ENCODE measurements at places on chromosomes 6 and 20.

- no peak for DNase-seq
Measured at GRCh38 chr6:29531668-29532067, 27.9 kb downstream of the UBD start.

DNA sequence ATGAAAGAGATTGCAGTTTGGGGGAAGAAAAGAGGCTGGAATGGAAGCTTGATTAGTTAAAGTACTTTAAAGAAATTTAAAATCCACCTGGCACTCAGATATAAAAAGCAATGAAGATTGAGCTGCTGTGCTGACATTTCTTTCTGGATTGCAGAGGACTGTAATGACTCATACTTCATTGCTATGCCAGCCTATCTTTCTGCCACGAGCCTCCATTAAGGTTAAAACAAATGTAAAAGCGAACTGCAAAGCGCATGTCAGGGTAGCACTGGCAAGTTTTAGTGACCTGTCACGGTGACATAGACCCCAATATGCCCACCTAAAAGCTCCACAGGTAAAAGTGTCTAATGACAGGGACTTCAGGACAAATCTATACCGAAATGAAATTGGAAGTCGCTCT, 449.6 kb downstream of the C6orf118 start:
- DNase-seq = no peak

- no peak for DNase-seq
Measured at GRCh38 chr6:20028143-20028542, 184.1 kb downstream of the MBOAT1 start.

GRCh38 chr6:54266400-54266923, 41.8 kb upstream of the TINAG start:
- DNase-seq = no peak

DNA sequence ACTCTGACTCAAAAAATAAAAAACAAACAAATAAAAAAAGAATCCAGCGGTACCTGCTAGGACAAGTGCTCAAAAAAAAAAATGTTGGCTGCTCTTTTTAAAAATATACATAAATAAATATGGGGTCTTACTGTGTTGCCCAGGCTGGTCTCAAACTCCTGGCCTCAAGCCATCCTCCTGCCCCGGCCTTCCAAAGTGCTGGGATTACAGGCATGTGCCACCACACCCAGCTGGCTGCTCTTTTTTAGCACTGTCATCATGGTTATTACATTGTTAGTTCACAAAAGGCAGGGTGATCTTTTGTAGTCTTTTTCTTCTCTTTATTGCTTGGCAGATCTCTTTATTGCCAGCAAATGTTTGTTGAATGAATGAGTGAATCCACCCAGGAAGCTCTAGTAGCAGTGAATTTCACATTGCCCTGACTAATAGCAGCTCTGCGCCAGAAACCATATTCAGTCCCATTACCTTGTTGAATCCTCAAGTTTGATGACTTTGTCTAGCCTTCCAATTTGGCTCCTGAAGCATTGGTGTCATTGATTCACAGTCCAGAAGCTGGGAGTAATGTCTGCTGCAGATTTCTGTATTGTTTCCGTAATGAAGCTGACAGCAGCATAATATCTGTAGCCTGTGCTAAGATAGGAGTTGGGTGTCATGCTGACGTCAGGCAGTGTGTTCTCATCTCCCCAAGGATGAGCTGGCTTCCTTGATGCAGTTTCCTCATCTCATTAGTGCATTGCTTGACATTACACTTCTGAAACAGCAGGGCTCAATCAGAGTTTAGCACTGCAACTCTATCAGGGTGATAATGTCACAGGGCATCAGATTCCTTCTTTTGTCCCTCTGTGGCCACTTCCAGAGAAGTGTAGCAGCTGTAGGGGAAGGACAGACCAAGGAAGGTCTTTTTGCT, 84.9 kb upstream of the TGM3 start:
- DNase-seq = no peak

- no peak for DNase-seq
Measured at GRCh38 chr6:5241252-5241651, 19.5 kb downstream of the LYRM4 start.

DNA sequence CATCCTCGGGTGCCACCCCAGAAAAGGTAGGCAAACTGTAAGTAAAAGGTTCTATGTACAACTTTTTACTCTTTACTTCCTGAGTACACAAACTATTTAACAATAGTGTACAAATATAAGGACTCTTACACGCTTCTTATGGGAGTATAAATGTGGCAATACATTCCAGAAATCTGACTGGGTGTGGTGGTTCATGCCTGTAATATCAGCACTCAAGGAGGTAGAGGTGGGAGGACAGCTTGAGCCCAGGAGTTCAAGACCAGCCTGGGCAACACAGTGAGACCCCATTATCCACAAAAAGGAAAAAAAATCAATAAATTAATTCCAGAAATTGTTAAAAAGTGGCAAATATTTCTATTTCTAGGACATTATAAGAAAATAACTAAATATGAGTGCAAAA, 48.9 kb downstream of the PIGU start:
- no peak for DNase-seq

DNA sequence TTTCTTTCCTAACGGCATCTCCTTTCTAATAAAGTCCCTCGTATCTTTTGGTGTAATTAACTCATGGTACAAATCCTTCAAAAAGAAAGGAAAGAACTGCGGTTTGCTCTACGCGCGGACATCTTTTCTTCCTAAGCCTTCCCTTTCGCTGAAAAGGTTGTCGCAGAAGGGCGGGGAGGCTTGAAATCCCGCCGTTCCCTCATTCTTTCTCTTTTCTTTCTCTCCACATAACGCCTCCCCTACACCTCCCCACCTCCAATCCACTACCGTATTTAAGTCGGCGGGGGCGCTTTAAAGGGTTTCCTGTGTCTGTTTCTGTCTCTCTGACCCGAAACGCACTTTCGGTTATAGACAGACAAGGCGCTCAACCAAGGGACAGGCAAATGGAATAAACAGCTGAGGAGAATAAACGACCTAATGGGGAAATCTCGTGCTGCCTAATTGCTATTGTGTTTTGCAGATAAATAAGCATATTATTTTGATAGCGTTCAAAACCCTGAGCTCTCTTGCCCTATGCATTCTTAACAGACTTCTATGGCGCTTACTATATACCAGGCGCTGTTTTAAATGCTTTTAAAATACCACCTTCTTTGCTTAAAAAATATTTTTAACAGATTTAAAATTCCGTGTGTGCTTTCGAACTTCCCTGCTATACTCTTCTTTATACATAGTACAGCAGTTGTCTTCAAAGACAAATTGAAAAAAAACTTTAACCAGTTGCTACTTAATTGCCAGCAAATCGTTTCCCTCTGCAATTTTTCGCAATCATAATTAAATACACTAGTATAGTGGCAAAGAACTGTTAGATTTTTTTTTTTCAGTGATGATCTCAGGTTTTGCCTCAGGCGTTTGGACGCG, 2.5 kb upstream of the HEY2 start:
- peak; percentile 90 for DNase-seq

DNA sequence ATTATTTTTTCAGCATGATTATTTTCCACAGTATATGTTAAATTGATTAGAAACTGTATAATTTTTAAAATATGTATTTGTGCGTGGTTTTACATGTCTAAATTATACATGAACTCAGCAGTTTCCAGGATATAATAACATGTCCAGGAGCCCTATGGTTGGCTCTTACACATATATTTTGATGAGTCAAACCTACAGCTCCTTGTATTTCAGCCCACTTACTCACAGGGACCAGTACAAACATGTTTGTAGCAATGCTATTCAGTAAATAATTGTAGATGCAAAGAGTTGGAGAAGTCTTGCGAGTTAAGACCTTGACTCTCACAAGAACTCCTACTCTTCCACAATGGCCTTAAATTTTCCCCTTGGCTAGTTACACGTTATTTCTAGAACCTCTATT, 107.2 kb upstream of the SASH1 start:
- DNase-seq = no peak

- no peak for DNase-seq
Measured at GRCh38 chr6:45464685-45465084, 87.0 kb upstream of the SUPT3H start.

- DNase-seq = no peak
Measured at GRCh38 chr6:162200041-162200440, 527.5 kb downstream of the PRKN start.

- DNase-seq = no peak
Measured at GRCh38 chr6:26431258-26432172, 8.8 kb upstream of the BTN3A3 start.

GRCh38 chr20:602111-602970, 7.8 kb downstream of the TCF15 start:
- DNase-seq = no peak

- DNase-seq = no peak
Measured at GRCh38 chr6:56437171-56437900, 190.0 kb upstream of the COL21A1 start.

DNA sequence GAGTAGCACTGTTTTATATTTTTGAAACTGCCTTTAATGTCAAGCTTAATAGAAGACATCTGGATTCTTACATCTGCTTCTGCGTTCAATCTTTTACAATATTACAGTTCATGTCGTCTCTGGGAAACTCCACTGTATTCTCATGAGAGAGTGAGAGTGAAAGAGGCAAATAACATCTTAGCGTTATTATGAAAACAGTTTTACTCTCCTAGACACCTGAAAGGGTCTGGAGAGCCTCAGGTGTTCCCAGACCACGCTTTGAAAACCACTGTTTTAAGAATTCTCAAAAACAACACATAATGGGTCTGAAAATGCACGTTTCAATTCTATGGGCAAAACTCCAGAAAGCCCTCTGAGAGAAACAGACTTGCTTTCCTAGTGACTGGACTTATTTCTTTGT, 63.3 kb downstream of the ARHGAP18 start:
- DNase-seq = no peak

GRCh38 chr6:28948782-28949486, 25.1 kb upstream of the TRIM27 start:
- DNase-seq = no peak

DNA sequence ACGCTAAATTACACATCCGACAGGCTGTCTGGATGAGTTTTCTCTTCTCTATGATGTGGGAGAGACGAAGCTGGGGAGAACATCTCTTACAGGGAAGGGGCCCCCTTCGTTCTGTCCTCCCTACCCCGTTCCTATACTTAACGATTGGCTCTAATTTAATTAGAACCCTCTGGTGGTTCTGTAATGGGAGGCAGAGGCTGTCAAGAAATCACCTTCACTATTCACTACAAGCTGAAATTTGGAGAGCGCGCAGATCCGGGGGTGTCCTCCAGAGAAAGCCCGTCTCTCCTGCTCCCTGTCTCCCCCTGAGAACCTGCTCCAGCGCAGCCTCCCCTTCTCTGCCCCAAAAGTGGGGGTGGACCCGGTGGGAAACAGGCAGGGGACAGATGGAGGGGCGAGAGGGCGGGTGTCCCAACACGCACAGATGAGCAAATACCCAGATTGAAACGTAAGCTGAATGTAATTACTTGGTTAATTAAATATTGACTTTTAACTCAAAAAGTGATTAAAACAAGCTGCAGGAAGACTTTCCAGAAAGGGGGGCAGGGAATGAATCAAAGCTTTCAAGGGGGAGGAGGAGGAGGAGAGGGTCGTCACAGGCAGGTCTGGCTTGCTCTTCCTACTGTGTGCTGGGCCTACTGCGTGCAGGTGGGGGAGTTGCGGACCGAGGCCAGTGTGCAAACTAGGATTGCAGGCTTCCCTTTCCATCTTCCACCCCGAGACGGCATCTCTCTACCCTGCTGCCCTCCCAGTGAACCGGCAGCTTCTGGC, 1.3 kb downstream of the SULF2 start:
- DNase-seq = no peak

DNA sequence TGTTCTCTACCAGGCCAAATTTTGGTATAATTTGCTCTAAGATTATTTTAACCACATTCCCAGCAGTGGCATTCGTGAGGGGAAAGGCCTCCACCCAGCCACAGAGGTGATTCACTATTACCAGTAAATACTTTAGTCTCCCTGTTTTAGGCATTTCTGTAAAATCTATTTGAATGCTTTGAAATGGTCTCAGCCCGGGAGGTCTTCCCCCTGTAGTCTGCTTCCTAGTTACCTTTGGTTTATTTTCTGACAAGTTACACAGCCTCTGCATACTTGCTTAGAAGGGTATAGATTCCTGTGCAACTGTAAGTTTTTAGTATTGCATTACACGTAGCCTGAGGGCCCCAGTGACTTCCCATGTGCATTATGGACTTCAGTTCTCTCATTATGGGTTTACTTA, 248.7 kb downstream of the C6orf118 start:
- DNase-seq = no peak

DNA sequence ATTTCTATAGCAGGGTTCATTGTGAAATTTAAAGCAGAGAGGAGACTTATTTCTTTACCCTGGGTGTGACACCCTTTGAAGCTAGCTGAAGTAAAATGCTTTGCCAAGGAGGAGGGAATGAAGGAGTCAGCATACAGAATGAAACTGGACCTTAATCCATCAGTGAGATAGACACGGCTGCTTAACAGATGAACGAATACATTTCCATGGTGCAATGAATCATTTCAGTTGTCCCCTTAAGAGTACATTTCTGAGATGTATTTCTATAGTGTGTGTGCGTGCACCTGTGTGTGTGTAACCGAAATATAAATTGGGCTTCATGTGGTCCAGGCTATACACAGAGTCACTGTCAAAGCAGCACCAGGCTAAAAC, 73.8 kb upstream of the CD93 start:
- no peak for DNase-seq

DNA sequence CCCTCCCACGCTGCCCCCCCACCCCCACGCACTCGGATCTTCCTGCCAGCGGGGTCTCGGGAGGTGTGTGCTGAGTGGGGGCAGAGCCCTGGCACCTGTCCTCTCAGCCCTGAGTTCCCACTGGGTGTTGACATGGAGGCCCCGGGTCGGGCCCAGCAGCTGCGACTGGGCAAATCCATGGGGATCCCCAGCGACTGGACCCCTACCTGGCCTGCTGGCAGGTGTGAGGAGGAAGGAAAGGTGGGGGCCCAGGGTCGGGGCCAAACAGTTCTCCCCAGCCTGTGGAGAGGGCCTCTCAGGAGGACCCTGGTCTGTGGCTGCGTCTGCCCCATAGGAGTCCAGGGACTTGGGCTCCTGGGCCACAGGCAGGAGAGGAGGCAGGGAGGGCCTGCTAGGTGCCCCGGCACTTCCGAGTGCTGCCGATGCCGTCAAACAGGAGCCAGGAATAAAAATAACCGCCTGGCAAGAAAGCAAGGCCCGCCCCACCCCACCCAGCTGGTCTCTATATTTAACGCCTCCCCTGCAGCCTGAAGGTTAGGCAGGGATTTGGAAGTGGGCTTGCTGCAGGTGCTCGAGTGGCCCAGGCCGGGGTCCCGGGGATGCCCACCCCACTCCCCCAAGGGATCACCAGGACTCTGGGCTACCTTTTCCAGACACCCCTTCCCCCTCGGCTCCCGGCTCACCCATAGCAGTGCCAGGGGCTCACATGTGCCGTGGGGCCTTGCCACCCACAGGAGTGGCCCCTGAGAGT, 1.4 kb upstream of the EEF1A2 start:
- DNase-seq = no peak

GRCh38 chr20:32113591-32114260, 4.2 kb downstream of the TM9SF4 start:
- DNase-seq = no peak

GRCh38 chr20:49248301-49248700, 29.1 kb downstream of the DDX27 start:
- no peak for DNase-seq

All from coronary artery (tissue), 2 donors.